ENCODE measurements at places on chromosomes 13 and 19.

GRCh38 chr19:33456845-33457220 is 64.8 kb downstream of the PEPD start:
- DNase-seq: no peak

DNA sequence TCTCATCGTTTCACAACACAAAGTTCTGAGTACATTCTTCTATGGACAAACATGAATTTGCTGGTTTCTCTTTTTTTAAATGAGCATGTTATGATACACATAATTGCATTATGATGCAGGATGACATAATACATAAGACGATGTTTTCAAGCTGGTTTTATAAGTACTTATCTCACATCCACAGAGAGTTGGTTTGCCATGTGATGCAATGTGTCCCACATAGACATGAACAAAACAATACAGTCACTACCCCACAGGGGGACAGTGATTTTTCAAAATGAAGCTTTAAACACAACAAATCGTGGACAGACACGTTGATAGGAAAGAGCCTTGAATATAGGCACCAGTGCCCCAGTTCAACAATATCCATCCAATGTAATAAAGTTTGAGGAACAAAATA is 447.1 kb downstream of the KLF12 start:
- DNase-seq: no peak

GRCh38 chr13:106536244-106537034 is 977 bp upstream of the EFNB2 start:
- DNase-seq: peak; percentile 65

- no peak for DNase-seq
Observed at GRCh38 chr13:111482806-111483620, 162.6 kb downstream of the TEX29 start.

DNA sequence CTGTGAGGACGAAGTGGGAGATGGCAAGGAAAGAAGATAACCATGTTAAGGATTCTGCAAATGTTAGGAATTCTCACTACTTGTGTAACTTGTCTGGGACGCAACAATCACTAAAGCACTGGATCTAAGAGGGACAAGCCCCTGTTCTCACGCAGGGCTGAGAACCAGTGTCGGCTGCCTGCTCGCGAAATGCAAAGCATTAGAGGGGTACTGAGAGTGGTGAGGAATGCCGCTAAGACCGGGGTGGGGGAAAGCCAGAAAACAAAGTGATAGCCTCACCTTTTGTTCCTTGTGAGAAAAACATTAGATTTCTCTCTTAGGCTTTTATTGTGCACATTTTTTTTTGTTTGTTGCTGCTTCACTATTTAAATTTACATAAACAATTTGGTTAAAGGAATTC is 241.9 kb downstream of the ABCC4 start:
- no peak for DNase-seq

DNA sequence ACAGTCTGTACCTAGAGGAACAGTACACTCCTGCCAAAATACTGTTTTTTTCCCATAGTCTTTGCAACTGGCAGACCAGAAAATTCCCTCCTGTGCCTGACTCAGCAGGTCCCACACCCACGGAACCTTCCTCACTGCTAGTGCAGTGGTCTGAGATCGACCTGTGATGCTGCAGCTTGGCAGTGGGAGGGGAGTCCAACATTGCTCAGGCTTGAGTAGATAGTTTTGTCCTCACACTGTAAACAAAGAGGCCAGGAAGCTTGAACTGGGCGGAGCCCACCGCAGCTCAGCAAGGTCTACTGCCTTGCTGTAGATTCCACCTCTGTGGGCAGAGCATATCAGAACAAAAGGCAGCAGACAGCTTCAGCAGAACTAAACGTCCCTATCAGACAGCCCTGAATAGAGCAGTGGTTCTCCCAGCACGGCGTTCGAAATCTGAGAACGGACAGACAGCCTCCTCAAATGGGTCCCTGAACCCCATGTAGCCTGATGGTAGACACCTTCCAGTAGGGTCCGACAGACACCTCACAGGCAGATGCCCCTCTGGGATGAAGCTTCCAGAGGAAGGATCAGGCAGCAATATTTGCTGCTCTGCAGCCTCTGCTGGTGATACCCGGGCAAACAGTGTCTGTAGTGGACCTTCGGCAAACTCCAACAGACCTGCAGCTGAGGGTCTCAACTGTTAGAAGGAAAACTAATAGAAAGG is 92.7 kb downstream of the SUCLA2 start:
- no peak for DNase-seq

DNA sequence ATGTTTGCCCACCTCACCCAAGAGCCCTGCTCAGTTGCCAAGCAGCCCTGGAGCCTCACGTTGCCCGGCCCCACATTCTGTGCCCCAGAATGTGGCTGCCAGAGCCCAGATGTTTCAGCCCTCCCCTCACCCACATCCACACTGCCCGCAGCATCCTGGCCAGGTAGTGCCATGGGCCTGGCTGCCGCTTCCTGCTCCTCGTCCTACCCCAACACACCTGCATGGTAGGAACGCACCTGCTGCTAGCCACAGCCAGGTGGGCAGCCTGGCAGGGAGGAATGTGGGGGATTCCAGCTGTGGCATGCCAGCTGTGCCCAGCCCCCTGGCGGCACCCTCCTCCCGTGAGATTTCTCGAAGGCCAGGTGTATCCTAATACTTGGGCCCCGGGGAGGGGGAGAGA is 7.5 kb upstream of the NFIX start:
- DNase-seq: no peak

GRCh38 chr13:50079655-50080202 is 64.5 kb downstream of the KCNRG start:
- no peak for DNase-seq

DNA sequence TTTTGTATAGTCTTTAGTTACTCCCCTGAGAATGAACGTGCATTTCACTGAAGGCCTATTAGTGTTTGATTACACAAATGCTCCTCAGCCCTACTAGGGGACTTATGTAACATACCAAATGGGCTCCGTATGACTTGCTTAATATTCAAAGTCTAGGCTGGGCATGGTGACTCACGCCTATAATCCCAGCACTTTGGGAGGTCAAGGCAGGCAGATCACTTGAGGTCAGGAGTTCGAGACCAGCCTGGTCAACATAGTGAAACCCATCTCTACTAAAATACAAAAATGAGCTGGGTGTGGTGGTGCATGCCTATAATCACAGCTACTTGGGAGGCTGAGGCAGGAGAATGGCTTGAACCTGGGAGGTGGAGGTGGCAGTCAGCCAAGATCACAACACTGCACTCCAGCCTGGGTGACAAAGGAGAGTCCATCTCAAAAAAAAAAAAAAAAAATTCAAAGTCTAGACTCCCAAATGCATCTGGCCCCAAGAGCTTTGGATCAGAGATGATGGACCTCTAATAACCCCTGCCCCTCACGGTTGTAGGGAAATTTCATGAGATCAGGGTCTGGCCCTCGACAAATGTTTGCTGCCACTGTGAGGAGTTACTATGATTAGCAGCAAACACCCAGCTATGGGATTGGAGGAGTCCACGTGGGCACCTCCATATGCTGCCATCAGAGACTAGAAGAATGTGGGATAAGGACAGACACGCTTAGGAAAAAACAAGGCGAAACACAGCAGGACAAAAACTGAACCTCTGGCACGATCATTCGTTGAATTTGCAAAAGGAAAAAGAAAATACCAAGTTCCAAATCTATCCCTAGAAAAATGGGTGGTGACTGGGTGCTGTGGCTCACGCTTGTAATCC is 4.6 kb downstream of the FBXO17 start:
- DNase-seq: no peak

DNA sequence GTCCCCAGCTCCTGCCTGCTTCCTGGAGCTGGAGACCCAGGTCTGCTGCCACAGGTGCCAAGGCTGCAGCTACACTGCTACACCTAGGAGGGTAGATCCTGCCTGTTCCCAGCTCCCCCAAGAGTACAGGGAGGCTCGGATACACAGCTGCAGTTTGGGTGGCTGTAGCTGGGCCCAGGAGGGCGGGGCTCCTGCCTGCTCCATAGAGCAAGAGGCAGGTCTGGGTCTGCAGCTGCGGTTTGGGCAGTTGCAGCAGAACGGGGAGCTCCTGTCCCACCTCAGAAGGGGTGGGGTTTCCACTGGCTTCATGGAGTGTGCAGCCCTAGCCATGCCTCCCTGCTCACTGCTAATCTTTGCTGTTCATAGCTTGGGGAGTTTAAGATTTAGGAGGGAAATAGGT is 199.0 kb downstream of the NUFIP1 start:
- no peak for DNase-seq

DNA sequence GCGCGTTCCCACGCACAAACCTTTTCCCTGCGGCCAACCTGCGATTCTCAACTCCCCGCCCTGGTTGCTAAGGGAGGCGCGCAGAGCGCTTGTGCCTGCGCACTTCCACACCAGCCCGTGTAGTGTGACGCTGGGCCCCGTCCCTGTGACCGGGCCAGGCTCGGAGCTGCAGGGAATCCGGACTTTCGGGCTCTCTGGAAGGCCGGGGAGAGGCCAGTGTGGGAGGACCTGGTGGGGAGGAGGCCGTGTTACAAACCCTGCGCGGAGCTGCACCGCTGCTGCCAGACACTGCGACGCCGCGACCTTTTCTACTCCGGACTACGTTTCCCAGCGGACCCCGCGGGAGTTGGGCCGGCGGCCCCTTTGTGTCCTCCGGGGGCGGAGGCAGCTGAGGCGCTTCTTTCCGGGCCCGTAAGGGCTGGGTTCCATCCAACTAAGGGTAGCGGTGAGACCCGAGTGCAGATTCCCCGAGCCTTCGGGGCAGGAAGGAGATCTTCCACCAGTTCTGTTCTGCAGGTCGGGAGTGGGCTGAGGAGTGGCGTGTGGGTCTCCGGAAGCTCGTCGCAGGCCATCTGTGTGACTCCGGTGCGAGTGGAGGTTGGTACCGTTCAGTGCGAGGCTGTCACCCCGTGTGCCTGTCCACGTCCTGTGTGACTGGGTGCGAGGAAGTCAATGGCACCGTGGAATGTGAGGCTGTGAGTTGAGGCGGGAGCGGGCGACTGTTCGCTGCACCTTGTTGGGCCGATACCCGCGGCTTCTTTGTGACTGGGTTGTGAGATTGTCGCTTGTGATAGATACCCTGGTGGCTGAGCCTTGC is at the start of gene ZNF570:
Gene ZNF570, plus strand, starts transcription at position 396 of the 817 bp plus-strand sequence. CDS start 999 bp downstream, outside the sequence.
- peak; percentile 72 for DNase-seq

- DNase-seq: no peak
Observed at GRCh38 chr13:113002206-113002912, 33.3 kb downstream of the MCF2L start.

- DNase-seq: no peak
Observed at GRCh38 chr13:48158290-48158689, 63.4 kb upstream of the MED4 start.

DNA sequence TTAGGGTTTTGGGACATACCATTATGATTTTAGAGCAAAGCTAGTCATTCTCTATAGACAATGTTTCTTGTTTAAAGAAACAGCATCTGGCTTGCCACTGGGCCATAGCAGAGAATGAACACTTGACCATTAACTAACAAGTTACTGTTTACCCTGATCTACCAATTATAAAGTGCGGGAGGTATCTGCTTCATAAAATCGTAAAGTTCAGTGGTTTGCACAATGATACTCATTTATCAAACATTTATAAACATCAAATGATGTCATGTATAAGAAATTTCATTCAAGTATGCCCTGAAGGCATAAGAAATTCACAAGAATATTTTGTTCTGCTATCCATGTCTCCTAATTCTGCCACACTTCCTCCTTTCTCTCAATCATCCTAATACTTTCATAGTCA is 139.2 kb downstream of the PCDH20 start:
- no peak for DNase-seq

DNA sequence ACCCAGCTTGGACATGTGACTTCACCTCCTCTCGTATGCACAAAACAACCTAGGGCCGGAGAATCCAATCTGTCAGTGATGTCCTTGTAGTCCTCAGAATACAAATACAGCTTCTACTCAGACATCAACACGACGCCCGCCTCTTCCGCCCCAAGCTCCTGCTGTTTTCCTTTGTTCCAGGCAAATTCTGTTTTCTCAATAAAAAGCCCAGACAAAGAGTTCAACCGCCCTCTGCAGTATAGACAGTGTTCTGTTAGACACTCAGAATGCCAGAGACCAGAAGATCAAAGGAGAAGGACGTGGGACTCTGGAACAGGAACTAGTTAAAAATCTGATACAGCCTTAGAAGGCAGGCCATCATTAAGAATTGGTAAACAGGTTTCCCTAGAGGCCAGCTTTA is 42.0 kb upstream of the GGACT start:
- no peak for DNase-seq

- DNase-seq: no peak
Observed at GRCh38 chr19:8208119-8208921, 850 bp upstream of the CERS4 start.

GRCh38 chr13:81207231-81207630 is 866.3 kb upstream of the SPRY2 start:
- DNase-seq: no peak

GRCh38 chr13:44243198-44243857 is 130.3 kb upstream of the SERP2 start:
- no peak for DNase-seq

DNA sequence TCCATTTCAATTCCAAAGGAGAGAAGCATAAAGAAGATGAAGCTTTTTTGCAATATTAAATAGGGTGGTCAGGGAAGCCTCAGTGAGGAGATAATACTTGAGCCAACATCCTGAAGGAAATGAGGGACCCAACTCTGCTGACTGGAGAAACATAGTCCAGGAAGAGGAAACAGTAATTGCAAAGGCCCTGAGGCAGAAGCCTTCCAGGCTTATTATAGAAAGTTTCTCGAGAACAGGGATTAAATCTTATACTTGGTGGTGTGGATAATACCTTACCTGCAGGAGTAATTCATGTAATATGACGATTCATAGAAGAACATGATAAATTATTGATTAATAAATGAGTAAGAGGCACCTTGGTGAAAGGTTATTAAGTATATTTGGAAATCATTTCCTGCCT is 1.0 kb upstream of the RFC3 start:
- no peak for DNase-seq

DNA sequence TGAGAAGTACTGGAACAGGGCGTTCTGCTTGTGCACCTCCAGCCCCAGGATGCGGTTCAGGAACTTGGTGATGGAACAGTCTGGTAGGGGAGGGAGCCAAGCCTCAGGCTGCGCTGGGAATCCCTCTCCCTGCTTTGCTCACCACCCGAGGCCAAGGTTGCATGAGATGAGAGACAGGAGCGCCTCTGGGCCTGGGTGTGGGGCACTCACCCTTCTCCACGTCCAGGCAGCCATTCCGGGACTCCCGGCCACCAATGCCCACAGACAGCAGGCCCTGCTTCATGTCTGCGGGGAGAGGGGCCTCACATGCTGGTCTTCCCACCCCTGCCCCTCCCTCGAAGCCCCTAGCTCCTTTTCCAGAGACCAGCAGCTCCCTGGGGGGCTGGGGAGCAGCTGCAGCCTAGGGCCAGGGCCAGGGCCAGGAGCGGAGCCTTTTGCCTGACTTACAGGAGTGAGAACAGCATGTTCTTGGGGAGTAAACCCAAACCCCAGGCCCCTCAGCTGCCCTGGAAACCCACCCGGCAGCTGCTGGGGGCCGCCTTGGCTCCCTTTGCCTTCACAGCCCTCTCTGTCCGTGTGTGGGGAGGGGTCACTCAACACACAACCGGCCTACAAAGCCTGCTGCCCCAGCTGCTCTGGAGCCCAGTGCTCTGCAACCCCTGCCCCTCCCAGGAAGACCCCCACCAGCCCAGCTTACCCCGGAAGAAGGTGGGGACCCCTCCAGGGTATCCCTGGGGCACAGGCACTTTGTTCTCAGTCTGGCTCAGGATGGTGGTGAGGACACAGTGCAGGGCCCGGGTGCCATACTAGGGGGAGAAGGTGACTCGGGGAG is 7.2 kb downstream of the GPX4 start:
- DNase-seq: no peak
